Neural progenitor cell (in vitro differentiated cells): ENCODE measurements at places on chromosomes 3 and 15.

DNA sequence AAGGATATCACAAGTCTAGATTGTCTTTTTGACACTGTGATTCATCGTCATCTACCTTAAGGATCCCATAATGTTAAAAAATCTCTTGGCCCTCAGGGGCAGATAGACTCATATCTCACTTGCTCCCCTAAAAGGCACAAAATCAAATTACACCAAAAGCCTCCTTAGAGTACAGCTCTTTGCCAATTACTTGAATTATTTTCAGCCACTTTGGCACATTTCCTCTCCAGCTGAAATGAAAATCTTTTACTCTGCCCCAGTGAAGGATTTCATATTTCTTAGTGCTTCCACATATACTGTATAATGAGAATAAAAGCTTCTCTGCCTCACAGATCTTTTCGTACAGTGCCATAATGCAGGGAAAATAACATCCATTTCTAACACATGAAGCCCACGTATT, 190.7 kb upstream of the GBE1 start:
- DNase-seq, result no peak

GRCh38 chr15:58179741-58180381, 41.7 kb downstream of the AQP9 start:
- DNase-seq, result no peak

GRCh38 chr3:135056733-135057310, 261.8 kb downstream of the EPHB1 start:
- no peak for DNase-seq

DNA sequence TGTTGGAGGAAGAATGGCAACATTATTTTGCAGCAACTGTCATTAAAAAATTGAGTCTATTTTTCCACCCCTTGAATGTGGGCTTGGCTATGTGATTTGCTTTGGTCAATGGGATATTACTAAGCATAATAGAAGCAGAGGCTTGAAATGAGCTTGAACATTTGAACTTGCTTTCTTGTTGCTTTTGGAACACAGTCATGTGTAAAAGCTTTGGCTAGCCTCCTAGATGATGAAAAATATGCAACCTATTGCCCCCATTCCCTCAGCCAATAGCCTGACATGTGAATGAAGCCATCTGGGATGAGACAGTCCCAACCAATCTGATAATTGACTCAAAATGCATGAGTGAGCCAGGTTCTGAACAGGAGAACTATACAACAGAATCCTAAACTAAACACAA, 78.4 kb downstream of the PLSCR2 start:
- DNase-seq, result no peak

DNA sequence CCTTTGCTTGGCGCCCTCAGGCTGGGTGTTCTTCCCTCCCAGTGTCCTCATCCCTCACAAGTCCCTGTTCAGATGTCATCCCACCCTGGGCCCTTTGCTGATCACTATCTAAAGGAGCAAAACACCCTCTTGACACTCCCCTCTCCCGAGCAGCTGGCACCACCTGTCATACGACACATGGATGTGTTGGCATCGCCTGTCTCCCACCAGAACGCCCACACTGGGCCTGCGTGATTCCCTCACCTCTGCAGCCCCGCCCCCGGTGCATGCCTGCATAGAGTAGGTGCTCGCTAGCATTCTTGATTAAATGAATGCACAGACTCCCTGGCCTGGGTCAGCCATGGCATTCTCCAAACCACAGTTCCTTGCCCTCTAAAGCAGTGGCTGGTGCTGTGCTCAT, 75.8 kb downstream of the DNAJB8 start:
- DNase-seq, result no peak

DNA sequence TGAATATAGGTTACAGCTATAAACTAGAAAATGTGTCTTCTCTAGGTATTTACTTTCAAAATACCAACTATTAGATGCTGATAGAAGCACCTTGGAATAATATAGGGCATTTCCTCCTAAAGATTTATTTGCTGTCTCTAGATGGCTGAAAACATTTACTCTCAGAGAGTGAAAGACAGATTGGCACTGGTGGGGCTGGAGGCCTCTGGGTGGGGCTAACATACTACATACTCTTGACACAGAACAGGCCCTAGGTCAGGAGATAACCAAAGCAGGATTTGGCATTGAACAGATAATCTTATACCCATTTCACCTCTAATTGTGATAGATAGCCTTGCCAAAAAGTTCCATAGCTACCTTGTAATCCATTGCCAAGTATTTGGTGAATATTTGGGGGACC, 253.3 kb upstream of the TBC1D5 start:
- DNase-seq, result no peak

GRCh38 chr3:14872706-14873105, 53.9 kb downstream of the FGD5 start:
- DNase-seq, result no peak

DNA sequence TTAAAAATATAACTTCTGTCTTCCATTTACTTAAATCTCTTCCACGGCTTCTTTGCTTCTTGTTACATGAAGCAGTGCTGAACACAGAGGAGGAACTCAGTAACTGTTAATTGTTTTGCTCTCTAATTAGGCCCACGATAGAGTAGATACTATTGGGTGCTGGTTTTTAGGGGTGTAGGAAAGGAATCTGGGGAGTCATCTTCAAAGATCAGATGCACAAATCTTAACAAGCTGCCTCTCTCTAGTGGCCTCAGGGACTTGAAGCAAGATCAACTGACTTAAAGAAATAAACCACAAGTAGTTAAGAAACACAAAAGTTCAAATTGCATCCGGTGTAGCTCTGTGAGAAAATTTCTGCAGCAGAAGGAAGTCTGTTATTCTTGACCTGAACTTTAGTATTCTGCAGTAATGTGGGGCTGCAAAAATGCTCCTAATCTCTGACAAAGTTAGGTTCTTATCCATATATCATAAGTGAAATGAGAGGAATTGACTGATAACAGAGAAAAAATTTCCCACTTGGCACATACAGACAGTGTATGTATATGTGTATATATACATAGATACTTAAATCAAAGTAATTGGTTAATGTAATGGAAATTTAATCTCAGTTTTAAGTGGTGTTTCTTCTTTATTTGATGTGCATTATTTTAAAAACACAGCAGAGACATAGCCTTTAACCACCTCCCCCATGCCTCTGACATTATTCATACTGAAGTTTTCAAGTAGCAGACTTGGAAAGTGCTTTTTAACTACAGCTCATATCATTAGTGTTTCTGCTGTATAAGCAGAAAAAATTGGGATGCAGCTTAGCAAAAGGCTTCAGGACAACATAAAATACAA, 51.8 kb downstream of the CHST2 start:
- no peak for DNase-seq

GRCh38 chr3:52839892-52840545, 5.2 kb upstream of the MUSTN1 start:
- DNase-seq, result no peak

DNA sequence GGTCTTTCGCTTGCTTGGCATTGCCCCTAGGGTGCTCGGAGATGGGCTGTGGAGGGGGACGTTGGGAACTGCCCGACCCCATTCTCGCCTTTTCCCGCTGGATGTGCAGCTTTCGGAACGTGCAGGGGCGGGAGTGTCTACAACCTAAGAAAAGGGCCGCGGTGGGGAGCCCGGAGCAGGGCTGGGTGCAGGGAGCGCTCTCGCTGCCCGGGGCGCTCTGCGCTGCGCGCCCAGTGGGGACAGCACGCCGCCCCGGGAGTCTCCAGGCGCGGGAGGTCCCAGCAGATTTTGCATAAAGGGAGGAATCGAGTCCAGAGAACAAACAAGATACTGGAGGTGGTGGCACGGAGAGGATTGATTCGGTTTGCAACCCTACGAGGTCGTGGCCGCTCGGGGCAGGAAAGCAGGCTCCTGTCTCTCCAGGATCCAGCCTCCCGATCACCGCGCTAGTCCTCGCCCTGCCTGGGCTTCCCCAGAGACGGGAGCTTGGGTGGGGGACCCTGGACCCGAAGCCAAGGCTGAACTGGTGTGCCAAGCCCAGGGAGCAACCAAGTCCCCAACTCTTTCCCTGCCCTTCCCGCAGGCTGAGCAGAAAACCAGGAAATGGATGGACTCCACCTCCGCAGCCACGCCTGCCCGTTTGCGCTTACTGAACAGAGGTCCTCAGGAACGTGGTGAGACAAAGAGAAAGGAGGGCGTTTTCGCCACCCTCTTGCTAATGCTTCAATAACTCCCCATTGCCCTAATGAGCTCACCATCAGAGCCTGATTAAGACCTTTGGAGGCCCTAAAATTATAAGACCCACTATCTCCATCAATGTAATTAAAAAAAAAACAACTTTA, 59.7 kb downstream of the NOX5 start:
- DNase-seq, result peak; percentile 79

- DNase-seq, result peak; percentile 32
Observed at GRCh38 chr3:146921693-146922092, 316.5 kb upstream of the PLSCR5 start.

DNA sequence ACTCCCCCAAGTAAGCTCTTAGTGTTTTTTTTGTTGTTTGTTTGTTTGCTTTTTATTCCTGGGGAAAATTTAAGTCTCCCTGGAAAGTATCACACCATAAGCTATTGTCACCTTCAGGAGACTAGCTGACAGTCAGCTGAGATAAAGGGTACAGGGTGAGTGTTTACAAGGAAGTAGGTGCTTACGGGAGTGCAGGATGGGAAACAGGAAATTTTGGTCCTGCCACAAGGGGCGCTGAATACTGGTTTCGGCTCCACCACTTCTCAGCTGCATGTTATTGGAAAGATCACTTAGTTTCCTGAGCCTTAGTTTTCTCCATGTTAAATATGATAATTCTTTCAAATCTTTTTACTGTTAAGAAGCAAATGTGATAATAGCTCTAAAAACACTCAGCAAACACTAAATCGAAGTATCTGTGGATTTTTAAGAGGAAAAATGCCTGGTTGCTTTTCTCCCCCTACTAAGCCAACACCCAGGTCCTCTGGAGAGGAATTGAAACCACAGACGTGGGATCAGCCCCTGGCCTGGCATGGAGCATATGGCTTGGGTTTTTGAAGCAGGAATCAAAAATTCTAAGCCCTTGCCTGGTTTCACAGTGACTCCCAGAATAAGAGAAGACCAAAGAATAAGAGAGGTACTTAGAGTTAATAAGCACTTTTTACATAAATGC, 90.7 kb downstream of the SCN11A start:
- DNase-seq, result peak; percentile 55

DNA sequence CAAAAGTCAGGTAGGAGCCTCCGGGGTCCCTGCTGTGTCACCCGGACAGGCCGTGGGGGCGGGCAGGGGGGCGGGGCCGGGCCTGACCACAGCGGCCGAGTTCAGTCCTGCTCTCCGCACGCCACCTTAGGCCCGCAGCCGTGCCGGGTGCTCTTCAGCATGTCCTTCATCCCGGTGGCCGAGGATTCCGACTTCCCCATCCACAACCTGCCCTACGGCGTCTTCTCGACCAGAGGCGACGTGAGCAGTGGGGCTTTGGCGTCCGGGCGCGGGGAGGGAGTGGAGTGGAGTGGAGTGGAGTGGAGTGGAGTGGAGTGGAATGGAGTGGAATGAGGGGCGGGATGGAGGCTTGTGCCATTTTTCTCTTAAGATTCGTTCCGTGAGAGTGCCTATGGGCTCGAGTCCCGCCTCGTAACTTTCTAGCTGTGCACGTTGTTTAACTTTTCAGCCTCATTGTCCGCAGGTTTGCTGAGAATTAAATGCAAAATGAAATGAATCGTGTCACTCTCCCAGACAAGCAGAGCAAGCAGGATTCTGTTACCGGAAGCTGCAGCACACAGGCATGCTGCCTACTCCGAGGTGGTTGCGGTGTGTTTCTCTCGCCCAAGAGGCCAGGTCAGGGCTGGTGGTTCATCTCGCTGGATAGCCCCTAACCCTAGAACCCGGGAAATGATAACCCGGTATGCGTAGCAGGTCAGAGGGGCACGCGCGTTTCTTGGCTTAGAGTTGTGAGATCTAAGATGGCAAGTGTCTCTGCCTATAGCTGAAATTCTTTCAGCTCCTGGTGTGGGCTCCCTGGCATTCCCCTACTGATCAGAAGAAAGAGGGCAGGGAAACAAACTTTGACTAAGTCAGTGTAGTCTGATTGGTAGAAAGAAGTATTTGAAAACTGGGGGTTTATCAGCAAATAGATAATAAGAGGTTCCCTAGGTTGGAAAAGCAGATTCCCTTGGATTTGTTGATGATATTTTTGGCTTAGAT, at the start of gene FAH:
Gene FAH (plus strand): TSS at position 104 of the 981 bp plus-strand sequence. CDS start 56 bp downstream, at position 160.
- peak; percentile 48 for DNase-seq

GRCh38 chr15:55873024-55873720, 120.2 kb downstream of the NEDD4 start:
- peak; percentile 22 for DNase-seq

DNA sequence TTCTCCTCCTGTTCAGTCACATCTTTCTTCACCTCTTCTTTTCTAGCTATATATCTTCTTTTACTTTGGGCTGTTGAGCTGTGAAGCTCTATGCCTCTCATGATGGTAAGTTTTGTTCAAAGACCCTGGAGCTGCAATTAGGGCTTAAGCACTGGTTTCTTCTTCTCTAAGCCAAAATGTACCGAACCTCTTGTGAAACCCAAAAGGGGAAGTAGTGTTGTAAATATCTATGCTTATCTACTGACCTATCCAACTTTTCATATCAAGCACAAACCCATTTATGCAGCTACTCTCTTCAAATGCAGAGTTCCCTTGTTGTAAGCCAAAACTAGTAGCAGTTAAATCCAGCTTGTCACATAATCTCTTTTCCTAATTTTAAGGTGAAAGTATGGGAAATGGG, 123.6 kb upstream of the CD96 start:
- DNase-seq, result no peak

GRCh38 chr3:174700736-174701135, 158.4 kb upstream of the NAALADL2 start:
- peak; percentile 80 for DNase-seq

DNA sequence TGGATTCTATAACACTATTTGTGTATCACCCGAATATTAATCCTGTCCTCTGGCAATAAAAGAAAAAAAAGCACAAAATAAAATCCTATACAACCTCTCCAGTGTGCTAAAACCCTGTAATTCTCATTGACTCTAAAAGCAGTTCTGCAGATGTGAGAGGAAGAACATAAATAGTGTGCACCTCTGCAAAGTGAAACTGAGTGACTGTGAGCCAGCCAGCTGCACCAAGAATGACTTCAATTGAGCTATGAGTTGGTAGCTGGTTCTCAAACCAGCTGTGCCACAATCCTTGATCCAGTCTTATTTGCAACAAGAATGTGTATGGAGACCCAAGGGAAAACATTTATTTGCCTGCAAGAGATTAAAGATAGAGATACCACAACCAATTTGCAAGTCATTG, 31.2 kb upstream of the COL8A1 start:
- DNase-seq, result no peak

- peak; percentile 81 for DNase-seq
Observed at GRCh38 chr3:15629860-15630597, 28.5 kb downstream of the BTD start.

GRCh38 chr3:67044295-67044694, 46.2 kb downstream of the KBTBD8 start:
- no peak for DNase-seq

DNA sequence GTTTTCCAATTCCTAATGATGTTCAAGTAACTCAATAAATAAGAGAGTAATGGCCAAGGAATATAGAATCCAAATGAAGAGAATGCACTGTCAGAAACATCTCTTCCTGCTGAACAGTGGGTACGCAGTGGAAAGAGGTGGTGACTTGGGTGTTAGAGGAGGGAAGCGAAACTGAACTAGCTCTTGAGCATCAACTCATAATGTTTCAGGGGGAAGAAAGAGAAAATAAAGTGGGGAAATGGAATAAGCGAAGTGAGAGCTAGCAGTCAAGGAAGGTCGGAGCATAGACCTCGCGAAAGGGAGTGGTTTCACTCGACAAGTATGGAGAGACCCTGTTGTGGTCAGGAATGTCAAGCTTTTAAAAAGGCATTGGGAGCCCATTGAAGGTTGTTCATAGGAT, 309.5 kb downstream of the GAP43 start:
- no peak for DNase-seq
